ENCODE measurements at places on chromosomes 1 and 21.

GRCh38 chr1:29801561-29801973 is 565.2 kb downstream of the PTPRU start:
- no peak for DNase-seq

GRCh38 chr1:185338719-185339622 is 21.9 kb upstream of the IVNS1ABP start:
- DNase-seq: no peak

DNA sequence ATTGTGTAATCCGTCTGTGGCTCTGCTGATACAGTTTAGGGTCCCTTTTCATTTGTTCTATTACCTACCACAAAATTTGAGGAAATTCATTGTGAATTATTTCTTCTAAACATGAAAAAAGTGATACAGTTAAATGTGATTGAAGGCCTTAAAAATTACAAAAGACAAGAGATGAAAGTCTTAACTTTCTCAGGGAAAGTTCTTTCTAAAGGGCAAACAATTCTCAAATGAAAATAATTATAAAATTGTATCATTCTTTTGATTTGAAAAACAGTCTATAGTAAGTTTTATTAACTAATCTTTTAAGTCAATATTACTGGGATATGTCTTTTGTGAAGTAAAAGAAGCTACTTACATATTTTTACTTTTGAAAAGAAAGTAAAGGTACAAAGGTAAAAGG is 57.4 kb upstream of the SCYL3 start:
- no peak for DNase-seq

DNA sequence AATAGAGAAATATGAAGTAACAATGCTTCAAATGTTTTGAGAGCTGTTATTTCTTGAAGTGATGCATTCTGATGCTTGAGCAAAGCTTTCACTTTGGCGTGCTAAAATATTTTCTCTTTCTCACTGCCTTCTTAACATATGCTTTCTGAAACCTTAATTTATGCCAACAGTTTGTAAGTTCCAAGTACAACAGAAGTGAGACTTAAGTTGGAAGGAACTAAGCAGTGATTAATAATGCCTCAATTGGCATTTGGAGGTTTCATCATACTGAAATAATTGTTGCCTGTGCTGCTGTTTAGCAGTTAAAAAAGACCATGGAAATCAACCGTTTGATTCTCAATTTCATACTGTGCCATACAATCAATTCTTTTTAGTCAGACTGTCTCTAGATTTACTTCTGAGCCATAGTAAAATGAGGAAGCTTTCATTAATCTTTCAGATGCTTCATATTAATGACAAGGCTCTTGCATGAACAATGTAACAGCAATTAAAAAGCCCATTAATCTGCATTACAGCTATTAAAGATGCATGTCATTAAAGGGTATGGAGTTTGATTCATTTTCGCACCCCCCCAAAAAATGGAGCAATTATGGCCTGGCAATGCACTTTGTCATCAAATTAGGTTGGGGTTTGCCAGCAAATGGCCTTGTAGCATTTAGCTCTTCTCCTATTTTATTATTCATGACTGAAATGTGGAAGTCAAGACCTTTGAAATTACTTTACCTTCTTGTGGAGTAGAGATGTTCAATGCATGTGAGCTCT is 375.3 kb downstream of the USH2A start:
- no peak for DNase-seq

DNA sequence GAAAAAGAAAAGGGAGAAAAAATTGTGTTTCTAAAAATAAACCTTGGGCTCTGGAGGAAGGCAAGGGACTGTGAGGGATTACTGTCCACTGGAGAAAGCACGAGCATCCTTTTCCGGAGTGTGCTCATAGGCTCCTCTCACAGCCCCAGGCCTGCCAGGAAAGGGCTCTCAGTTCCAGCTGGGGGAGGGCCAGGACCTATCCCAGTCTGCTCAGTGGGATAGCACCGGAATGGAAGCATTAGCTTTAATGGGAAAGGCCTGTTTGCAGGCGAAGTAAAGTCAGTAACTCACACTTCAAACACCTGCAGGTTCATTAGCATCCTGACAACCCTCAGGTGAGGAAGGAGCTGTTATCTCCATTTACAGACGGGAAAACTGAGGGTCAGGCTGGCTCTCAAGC is 113.9 kb upstream of the USP24 start:
- no peak for DNase-seq

- DNase-seq: no peak
Measured at GRCh38 chr1:1204998-1205768, 1.2 kb downstream of the TNFRSF18 start.

DNA sequence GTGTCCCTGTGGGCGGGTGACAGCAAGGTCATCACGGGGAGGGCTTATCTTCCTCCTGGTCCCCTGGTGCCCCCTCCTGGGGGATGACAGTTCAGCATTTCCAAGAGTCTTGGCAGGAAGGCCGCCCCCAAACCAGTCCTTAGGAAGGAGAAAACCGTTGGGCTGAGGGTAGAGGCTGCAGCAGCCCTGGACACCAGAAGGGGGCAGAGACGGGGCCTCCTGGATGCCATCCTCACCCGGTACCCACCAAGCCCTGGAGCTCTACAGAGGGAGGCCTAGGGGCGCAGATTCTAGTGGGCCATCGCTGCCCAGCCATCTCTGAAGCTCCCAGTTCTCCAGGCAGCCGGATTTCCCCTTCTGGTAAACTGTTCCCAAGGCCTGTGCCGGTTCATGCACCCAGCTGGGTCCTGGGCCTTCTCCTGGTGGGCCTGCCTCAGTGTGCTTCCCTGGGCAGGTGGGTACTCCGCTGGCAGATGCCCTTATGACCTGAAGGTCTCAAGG is 14.8 kb upstream of the ZNF669 start:
- DNase-seq: no peak

DNA sequence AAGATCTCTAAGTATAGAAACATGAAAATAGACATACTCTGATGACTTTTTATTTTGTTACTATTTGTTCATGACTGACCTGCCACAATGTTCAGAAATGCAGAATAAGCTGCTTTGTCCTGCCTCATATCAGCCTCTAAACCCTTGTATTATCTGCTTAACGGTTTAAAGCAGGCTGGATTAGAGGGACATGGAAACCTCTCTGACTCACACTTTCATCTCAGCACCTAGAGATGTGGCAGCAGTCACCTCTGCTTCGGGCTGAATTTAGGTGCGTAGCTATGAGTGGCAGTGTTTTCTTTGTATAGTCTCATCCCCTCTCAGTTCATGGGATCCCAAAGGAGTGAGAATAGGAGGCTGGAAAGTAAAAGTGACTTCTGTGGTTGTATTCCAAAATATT is 255.4 kb downstream of the RGS7 start:
- no peak for DNase-seq

Measured in nucleus accumbens (tissue), 56 donors.